ENCODE measurements at places on chromosomes 1 and 21.

- no peak for DNase-seq
These were observed 3.4 kb upstream of the CASQ2 start for GRCh38 chr1:115771847-115772457.

DNA sequence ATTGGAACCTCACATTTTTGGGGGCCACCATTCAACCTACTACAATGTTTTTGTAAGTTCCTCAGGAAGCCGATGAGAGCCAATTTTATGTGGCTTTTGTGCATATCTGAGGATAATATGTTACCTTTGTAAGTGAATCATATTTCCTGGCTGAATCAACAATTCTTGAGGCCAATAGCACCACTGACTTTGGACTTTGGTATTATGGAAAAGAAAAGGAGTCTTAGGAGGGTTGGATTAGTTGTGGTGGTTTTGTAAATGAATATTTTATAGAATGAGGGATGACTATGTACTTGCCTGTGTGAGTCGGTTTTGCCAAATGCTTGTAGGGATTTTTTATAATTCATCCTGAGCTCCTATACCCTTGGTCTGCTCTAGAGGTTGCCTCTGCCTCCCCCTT lies 181.5 kb upstream of the HMGB4 start:
- no peak for DNase-seq

GRCh38 chr1:221718381-221719277 lies 23.3 kb downstream of the DUSP10 start:
- DNase-seq, result no peak

DNA sequence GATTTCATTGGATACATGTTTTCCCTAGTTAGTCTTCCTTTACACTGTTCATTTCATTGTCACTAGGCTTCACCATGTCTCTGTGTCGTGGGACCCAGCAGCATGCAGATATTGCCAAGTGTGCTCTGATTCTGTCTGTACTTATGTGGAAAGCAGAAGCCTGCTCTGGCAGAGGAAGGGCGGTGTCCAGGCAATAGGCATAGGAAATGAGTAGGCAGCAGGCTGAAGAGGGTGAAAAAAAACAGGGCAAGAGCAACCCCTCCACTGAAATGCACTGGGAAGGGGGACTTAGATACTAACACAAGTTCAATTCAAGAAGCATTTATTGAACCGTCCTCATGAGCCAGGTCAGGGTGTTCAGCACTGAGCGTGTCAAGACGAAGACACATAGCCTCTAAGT lies 85.2 kb upstream of the VAV3 start:
- DNase-seq, result no peak

DNA sequence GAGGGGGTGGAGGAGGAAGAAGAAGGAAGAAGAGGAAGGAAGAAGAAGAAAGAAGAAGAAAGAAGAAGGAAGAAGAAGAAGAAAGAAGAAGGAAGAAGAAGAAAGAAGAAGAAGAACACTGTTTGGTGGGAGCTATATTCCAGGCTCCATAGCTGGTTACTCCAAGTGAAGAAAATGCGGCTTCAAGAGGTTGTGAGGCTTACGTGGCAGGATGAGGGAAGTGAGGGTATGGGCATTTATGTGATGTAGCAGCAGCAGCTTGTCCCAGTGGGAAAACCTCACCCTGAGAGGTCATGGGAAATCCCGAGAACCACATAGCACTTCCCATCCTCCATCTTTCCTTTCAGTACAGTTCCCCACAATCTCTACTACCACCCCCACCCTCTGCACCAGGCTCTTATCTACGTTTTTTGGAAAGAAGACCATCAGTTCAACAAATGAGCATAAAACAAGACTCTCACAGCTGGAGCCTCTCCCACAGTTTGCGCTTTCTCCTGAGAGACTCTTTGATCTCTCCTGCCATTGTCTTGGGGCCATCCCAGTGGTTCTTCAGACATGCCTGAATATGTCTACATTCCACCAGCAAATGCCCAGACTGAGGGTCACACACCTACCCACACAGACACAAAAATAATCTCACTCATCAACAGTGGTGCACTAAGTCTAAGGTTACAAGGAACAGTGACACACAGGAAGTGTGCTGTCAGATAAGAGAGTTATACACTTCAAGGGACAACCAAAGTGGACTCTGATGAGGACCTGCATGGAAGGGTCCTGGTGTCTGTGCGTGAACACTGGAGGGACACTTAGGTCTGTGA lies 77.9 kb upstream of the KCNJ15 start:
- DNase-seq, result no peak

GRCh38 chr1:25784575-25785051 lies 15.4 kb upstream of the SELENON start:
- no peak for DNase-seq

DNA sequence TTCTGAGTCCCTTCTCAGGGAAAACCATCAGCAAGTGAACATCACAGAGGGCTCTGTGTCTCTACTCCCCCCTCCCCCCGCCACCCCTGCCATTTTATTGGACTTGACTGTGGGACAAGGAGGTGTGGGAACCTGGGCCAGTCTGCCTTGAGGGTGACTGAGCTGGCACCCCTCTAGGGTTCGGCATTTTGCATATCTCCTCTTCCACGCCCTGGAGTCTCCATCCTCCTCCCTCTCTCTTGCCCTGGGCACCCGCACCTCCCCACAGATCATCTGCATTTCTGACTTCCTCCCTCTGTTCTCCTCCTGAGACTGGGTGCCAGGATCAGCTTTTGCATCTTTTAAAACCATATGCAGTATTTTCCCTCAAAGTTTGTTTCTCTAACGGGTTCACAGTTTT lies 107.1 kb upstream of the ERRFI1 start:
- no peak for DNase-seq

- no peak for DNase-seq
These were observed 997 bp downstream of the RSPH1 start for GRCh38 chr21:42495027-42495426.

DNA sequence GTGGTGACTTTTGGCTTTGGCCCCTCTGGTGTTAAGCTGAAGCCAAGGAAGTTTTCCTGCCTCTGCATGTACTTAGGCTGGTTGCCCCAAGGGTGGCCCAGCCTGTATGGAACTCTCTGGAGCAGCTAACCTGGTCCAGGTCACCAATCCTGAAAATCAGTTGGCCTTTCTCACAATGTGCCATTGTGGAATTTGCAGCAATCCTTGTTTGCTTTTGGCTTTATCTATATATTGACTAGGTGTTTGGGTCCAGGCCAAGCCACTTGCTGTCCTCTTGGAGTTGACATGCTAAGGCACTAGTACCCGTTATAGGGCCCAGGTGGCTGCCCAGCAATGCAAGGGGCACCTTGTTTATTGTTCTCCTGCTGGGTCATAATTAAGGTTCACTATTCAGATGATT lies 124.6 kb downstream of the CAMTA1 start:
- no peak for DNase-seq

DNA sequence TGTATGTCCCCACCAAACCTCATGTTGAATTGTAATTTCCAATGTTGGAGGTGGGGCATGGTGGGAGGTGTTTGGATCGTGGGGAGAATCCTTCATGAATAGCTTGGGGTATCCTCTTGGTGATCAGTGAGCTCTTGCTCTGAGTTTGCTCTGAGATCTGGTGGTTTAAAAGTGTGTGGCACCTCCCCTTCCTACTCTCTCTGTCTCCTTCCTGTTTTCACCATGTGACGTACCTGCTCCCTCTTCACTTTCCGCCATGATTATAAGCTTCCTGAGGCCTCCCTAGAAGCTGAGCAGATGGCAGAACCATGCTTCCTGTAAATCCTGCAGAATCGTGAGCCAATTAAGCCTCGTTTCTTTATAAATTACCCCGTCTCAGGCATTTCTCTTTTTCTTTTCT lies 40.0 kb upstream of the OSBPL9 start:
- no peak for DNase-seq

DNA sequence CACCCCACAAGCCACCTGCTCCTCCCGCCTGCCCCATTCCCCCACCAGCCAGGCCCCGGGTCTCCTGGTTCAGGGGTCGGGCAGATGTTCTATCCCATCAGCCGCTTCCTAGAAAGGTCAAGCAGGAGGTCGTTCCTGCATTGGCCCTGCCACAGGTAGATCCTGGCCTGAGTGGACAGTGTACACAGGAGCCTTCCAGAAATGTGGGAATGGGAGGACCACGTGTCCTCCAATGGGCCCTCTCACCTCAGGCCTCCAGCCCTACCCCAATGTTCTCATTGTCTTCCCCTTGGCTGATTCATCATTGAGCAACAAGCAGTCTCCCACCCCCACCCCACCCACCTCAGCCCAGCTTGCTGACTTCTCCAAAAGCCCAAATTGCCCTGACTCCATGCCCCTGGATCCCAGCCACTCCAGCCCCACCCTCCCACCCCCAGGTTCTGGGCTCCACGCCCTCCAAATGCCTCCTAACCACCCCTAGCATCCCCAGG lies 2.1 kb downstream of the S100A16 start:
- DNase-seq, result no peak

GRCh38 chr1:119323216-119323982 lies 45.2 kb upstream of the HAO2 start:
- no peak for DNase-seq

GRCh38 chr1:206497363-206497762 lies 10.0 kb upstream of the RASSF5 start:
- no peak for DNase-seq

All from T-helper 9 cell (primary cell).